ENCODE measurements at places on chromosomes 6 and 20. TPM values are rescaled to one million over a fixed set of nuclear protein-coding genes. Genes with fewer than 3 reads are reported as not detected.

- H3K4me3 ChIP-seq = no peak overlapping the region
- H3K27ac ChIP-seq = peak overlapping the region; percentile 0
- DNase-seq = no peak
- H3K27me3 ChIP-seq = no peaks in the 10 kb centered on the region
- H3K36me3 ChIP-seq = no peaks in the 10 kb centered on the region
These were observed 68.8 kb downstream of the RAB44 start for GRCh38 chr6:36766399-36766945.

Gene BMP7
- not detected for total RNA-seq

Gene DYNLRB1
- total RNA-seq = 112 TPM

GRCh38 chr6:123967905-123968304 is 164.2 kb downstream of the NKAIN2 start:
- DNase-seq = no peak
- H3K36me3 ChIP-seq = no peaks in the 10 kb centered on the region
- H3K27me3 ChIP-seq = no peaks in the 10 kb centered on the region

DNA sequence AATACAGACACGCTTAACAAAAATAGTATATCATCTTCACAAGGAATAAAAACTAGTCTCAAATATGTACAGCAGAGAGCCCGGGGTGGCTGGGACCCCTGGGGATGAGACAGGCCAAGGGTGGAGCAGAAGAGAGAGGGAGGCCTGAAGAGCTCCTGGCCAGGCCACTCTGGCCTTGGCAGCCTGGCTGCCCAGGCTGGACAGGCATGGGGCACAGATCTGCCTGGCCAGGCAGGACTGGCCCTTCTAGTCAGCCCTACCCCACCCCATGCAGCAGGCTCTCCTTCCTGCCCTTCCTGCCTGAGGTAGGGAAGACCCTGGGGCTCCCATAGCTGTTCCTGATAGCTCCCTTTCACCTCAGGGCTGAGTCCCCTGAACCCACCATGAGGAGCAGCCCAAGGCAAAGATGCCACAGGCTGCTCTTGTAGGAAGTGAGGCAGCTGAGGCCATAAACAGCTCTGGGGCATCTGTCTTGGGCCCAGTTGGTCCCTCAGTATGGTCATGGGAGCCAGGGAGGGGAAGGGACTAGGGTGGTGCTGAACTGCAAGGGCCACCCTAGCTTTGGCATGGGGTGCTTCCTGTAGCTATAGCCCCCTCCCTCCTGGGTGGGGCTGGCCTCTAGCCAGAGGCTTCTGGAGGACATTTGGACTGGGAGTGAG is 27.1 kb downstream of the COX4I2 start:
- no peaks in the 10 kb centered on the region for H3K27me3 ChIP-seq
- no peak overlapping the region for H3K4me3 ChIP-seq
- peak overlapping the region; percentile 52 for H3K27ac ChIP-seq

Gene EPHA7
- total RNA-seq = not detected

GRCh38 chr6:124490122-124490521 is 472.1 kb upstream of the RNF217 start:
- H3K27me3 ChIP-seq = no peaks in the 10 kb centered on the region
- H3K4me3 ChIP-seq = no peak overlapping the region
- DNase-seq = no peak
- H3K4me1 ChIP-seq = no peaks in the 10 kb centered on the region

DNA sequence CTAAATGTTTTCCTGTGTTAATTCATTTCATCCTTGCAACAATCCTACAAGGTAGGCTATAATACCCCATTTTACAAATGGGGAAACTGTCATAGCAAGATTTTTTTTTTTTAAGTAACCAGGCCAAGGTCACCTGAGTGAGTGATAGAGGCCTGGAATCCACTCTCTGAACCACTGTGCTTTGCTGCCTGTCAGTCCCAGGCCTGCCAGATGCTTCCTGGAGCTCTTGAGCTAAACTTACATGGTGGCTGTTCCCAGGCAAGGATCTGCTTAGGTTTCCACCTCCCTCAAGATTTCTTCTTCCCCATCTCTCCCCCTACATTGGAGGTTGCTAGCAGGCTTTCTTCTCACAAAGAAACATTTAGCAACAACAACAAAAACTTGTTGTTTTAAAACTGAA is 32.7 kb upstream of the RNF8 start:
- no peak for DNase-seq
- no peak overlapping the region for H3K4me3 ChIP-seq
- H3K4me1 ChIP-seq = peaks cover 13% of the 10 kb centered on the region
- H3K27ac ChIP-seq = no peak overlapping the region
- no peaks in the 10 kb centered on the region for H3K27me3 ChIP-seq

Gene DNAH8
- total RNA-seq = not detected

- peaks cover 13% of the 10 kb centered on the region for H3K4me1 ChIP-seq
- H3K27me3 ChIP-seq = peaks cover 60% of the 10 kb centered on the region
- H3K27ac ChIP-seq = no peak overlapping the region
- no peaks in the 10 kb centered on the region for H3K36me3 ChIP-seq
- H3K4me3 ChIP-seq = no peak overlapping the region
These were observed 26.5 kb downstream of the HLA-DOB start for GRCh38 chr6:32790306-32790705.

GRCh38 chr20:13723011-13723410 is 61.7 kb downstream of the ESF1 start:
- no peaks in the 10 kb centered on the region for H3K27me3 ChIP-seq
- peaks cover 3% of the 10 kb centered on the region for H3K4me1 ChIP-seq
- H3K36me3 ChIP-seq = peaks cover 22% of the 10 kb centered on the region
- H3K4me3 ChIP-seq = no peak overlapping the region
- DNase-seq = no peak
- no peak overlapping the region for H3K27ac ChIP-seq

Gene PIGU
- total RNA-seq = 24.9 TPM

Gene CST5
- not detected for total RNA-seq

DNA sequence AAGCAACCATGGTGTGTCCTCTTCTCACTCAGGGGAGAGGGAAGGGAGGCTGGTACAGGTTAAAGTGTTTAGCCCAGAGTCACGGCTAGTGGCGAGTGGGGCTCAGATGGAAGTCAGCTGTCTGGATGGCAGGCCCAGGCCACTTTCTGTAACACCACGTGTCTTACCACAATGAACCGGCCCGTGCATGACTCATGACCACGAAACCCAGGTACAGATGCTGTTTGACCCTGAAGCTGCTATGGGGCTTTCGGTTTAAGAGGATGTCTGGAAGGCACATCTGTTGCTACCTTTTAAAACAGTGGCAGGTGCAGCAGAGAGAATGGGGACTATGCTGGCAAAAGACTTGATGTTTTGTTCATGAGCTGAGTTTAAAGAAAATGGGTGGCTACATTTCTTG is 36.5 kb upstream of the MPC1 start:
- no peak overlapping the region for H3K4me3 ChIP-seq
- peak; percentile 46 for DNase-seq
- no peaks in the 10 kb centered on the region for H3K27me3 ChIP-seq
- no peak overlapping the region for H3K27ac ChIP-seq

- H3K36me3 ChIP-seq = no peaks in the 10 kb centered on the region
- DNase-seq = no peak
- H3K27ac ChIP-seq = no peak overlapping the region
- H3K4me1 ChIP-seq = no peaks in the 10 kb centered on the region
- H3K4me3 ChIP-seq = no peak overlapping the region
These were observed 207.8 kb downstream of the KHDC1L start for GRCh38 chr6:73017476-73017875.

DNA sequence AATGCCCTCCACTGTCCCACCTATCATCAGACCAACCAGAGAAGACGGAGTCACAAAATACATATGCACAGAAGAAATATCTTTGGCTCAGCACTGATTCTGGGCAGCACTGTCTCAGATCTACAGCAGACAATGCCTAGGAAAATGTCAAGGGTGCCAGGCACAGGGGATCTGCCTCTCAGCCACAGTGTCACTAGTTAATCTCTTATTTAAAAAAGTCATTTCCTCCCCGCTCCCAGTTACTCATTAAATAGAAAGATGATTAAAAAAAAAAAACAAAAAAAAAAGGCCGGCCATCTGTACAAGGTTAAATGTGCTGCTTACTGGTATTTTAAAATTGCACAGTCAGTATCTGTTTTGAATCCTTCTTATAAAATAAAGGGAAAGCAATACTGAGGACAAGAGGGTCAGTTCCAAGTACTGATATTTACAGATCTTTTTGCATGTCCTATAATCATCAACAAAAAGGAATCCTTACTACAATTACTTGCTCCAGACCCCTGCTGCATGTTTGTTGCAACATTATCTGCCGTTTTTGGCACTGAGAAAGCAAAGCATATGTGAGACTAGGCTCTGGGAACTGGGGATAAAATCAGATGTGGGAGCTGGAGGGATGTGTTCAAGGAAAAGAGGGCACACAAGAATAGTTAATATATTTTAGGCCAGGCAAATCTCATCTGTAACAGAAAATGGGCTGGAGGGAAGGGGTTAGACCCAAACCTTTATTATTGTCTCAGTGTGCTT is 299.3 kb downstream of the KIF16B start:
- H3K36me3 ChIP-seq = no peaks in the 10 kb centered on the region
- DNase-seq = no peak
- H3K27me3 ChIP-seq = no peaks in the 10 kb centered on the region
- H3K4me3 ChIP-seq = no peak overlapping the region
- no peaks in the 10 kb centered on the region for H3K4me1 ChIP-seq

Gene MAP7
- total RNA-seq = 0.94 TPM

DNA sequence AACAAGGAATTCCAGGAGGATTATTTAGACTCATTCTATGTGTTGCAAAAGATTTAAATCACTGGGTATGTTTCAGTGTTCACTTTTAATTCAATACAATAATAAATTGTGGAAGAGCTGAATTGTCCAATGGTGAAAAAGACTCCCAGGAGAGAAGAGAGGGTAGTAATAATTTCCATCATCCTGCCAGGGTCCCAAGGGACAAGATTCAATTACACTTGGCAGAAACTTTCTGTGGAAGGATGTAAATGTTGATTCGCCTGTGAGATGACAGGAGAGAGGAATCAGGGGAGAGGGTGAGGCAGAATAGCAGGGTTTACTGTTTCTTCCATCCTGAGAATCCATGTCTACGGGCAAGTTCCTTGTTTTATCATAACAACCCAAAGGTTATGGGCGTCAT is 342.7 kb downstream of the ESR1 start:
- H3K4me1 ChIP-seq = peaks cover 2% of the 10 kb centered on the region
- no peaks in the 10 kb centered on the region for H3K27me3 ChIP-seq
- H3K36me3 ChIP-seq = peaks cover 68% of the 10 kb centered on the region
- H3K27ac ChIP-seq = no peak overlapping the region
- DNase-seq = no peak
- H3K4me3 ChIP-seq = no peak overlapping the region

Gene FAM209B
- total RNA-seq = 1.8 TPM

- H3K27ac ChIP-seq = no peak overlapping the region
- H3K36me3 ChIP-seq = no peaks in the 10 kb centered on the region
- no peak for DNase-seq
- no peaks in the 10 kb centered on the region for H3K4me1 ChIP-seq
These were observed 584.4 kb upstream of the CDH4 start for GRCh38 chr20:60667641-60668040.

Gene TNFRSF6B
- not detected for total RNA-seq

GRCh38 chr6:131419702-131420101 is 153.3 kb upstream of the ARG1 start:
- no peak for DNase-seq
- peak overlapping the region; percentile 81 for H3K27ac ChIP-seq
- H3K4me3 ChIP-seq = no peak overlapping the region
- H3K4me1 ChIP-seq = peaks cover 35% of the 10 kb centered on the region
- H3K36me3 ChIP-seq = peaks cover 28% of the 10 kb centered on the region
- H3K27me3 ChIP-seq = no peaks in the 10 kb centered on the region

- no peak overlapping the region for H3K27ac ChIP-seq
- DNase-seq = no peak
- peaks cover 13% of the 10 kb centered on the region for H3K27me3 ChIP-seq
- H3K4me1 ChIP-seq = peaks cover 12% of the 10 kb centered on the region
- no peaks in the 10 kb centered on the region for H3K36me3 ChIP-seq
- H3K4me3 ChIP-seq = no peak overlapping the region
These were observed 60.4 kb upstream of the MPC1 start for GRCh38 chr6:166443166-166443565.

Gene COL9A3
- total RNA-seq = 0.32 TPM

DNA sequence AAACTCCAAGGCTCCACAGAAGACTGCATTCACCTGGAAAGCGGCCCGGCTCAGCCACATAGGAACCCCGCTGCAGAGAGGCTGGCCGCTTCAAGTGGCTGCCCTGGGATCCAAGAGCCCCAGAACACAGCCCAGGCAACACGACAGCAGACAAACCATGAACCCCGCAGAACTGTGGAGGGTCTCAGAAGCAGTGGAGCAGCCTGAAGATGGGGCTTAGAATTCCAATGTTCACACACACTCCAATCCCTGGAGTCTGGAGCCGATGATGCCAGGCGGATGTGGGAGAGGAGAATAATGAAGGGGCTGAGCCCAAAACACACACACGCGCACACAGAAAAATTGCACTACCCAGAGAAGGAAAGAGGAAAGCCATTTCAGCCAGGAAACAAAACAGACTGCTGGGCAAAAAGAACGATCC is 52.4 kb downstream of the NINL start:
- H3K27ac ChIP-seq = no peak overlapping the region
- H3K4me3 ChIP-seq = no peak overlapping the region
- no peaks in the 10 kb centered on the region for H3K4me1 ChIP-seq
- DNase-seq = no peak

DNA sequence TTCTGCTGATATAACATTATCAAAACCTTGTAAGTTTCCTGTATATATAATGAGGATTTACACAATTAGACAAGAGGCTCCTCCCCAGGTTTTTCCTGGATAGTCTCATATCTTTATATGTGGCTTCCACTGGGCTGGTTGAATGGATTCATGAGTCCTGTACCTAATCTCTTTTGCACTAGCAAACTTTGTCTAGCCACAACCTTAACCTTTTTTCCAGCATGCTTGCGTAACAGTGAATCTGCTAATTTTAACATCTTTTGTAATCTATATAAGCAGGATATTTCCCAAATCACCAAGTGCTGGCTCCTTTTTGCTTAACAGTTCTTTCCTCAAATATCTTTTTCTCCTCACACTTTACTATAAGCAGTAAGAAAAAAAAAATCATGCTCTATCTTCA is 153.6 kb downstream of the COL21A1 start:
- no peaks in the 10 kb centered on the region for H3K36me3 ChIP-seq
- H3K4me3 ChIP-seq = no peak overlapping the region
- no peaks in the 10 kb centered on the region for H3K4me1 ChIP-seq
- H3K27ac ChIP-seq = no peak overlapping the region
- DNase-seq = no peak

GRCh38 chr20:47659904-47660601 is 125.2 kb downstream of the SULF2 start:
- H3K4me3 ChIP-seq = no peak overlapping the region
- peaks cover 50% of the 10 kb centered on the region for H3K36me3 ChIP-seq
- no peaks in the 10 kb centered on the region for H3K27me3 ChIP-seq
- H3K4me1 ChIP-seq = peaks cover 13% of the 10 kb centered on the region
- no peak overlapping the region for H3K27ac ChIP-seq

All from activated T-helper 2 cell treated with anti-CD3 and anti-CD28 coated beads, Interferon-gamma antibody, Interleukin-2, Interleukin-4, amounts not matched to agents 10 μg/mL and 5 μg/mL and 100 μg/mL, durations not matched to agents 14 hours and 24 hours and 36 hours (primary cell).